SW 1271 (cell line): ENCODE measurements at places on chromosomes 1 and 21.

DNA sequence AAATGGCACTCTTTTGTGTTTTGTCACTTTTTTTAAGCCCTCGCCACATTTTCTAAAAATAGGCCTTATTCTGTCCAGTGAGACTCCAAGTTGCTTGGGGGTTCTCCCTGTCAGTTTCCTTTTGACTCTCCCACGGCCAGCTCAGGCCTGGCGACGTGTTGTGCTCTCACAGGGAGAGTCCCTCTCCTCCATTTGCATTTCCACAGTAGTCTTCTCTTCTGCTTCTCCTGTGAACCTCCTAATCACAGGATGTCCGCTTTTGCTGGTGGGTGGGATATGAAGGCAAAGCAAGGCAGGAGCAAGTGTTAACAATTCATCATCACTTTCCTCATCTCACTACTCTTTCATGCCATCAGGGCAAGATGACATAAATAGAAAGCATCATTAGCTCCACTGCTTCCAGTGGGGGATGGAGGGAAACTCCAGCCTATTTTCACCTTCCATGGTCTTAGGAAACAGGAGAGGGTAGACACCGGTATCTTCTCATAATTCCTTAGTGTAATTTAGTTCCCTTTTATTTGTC, 99.8 kb downstream of the INTS7 start:
- no peak for DNase-seq

DNA sequence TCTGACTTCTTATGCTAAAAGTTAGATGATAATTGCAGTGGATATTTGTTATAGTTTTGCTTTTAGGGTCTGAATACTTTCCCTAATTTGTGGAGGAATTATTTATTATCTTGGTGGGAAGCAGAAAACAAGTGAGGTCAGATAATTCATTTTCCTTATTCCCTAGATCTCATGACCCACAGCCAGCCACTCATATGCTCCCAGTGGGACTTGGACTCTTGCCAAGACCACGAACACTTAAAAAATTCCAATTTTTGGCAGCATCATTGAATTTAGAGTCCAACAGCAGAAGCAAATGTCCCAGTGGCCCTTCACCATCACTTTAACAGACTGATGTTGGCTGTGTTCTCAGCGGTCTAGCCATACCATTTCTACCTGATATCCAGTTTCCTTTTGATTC, 204.2 kb downstream of the HMCN1 start:
- no peak for DNase-seq

GRCh38 chr1:31745946-31746670, 18.0 kb downstream of the ADGRB2 start:
- no peak for DNase-seq

GRCh38 chr21:45533846-45534635, 8.2 kb downstream of the SLC19A1 start:
- DNase-seq, result no peak

DNA sequence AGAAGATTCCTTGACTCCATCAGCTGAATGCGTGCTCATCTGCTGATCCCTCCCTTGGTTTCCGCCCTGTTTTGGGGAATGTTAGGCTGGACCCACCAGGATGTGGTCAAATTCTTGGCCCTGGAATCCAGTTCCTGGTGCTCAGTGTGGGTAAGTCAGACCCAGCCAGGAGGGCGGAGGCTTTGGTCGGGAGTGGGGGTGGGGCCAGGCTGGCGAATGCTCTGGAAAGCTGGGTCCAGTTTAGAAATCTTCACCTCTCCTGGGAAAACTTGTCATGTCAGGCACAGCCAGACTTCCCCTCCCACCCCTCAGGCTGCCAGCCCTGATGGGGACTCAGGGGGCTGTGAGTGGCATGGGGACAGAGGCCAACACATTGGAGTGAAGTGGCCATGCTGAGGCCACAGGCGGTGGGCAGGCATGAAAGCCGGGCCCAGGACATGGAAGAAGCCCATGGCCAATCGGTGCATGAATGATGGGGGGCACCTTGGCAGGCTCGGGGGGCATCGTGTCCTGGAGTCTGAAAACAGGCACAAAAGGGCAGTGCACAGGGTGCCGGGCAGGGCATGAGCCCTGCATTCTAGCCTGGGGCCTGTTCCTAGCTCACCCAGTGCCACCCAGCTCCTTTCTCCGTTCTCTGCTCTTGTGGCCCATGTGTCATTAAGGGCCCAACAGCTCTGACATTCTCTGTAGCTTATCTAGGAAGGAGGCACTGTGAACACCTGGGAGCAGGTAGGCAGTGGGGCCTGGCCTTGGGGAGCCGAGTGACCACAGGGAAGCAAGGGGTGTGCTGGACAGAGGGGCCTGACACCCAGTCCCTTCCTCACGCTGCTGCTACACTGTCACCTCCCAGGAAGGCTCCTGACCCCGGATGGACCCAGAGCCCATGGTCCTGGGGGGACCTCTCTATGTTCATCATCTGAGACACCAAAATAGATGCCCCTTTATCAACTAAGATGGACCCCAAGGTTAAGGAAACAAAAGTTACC, 14.6 kb upstream of the PADI1 start:
- DNase-seq, result peak; percentile 78
